Brain (organoid and tissue), 16 donors: ENCODE measurements at places on chromosomes 11 and 22.

- DNase-seq = peak; percentile 25
Measured at GRCh38 chr11:114200351-114201133, 95.7 kb upstream of the NNMT start.

- peak; percentile 59 for DNase-seq
Measured at GRCh38 chr22:36258701-36259614, 6.0 kb downstream of the APOL1 start.

DNA sequence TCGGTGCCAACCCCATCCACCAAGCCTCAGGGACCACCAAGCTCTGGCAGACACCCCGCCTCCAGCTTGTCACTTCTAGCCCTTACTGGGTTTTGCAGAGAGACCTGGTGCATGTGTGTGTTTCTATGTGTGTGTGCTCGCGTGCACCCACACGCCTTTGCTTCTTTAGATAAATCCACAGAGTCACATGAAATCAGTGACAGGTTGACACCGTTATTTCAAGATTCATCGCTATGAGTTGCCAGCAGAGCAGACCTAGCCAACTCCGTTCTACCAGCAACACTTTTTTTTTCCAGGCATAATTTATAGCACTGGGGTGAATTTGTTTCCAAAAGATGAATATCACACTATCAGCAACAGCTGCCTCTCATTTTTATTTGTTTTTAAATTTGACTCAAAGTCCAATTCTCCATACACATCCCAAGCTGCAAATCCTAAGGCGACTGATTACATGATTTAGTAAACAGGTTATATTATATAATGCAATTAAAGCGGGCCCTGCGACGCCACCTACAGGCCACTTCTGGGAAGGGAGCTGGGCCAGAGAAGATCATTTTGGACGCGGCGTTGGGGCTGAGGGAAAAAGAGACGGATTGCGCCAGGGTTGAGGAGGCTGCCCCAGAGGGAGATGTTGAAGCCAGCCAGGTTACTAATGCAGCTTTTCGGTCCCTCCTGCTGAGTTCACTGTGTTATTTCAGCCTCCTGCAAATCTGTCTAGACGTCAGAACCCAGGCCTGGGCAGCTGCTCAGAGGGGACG, 150.5 kb downstream of the FEZ1 start:
- DNase-seq = peak; percentile 85

- DNase-seq = peak; percentile 52
Measured at GRCh38 chr11:121417055-121417551, 35.0 kb upstream of the SORL1 start.

DNA sequence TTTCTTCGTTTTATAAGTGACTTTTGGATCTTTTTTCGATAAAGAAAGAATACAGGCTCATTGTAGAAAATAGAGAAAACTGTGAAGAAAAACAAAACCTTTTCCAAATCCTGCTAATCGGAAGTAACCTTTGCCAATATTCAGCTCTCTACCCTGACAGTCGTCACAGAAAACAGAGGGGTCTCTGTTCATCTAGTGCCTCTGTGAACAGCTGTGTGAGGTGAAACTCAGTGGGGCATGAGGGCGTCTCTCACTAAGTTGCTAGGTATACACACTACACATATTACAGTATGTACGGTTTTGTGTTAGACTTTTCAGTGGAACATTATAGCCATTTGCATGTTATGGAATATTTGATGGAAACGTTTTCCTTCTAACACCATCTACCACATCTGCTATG, 39.4 kb downstream of the DHCR7 start:
- DNase-seq = no peak

DNA sequence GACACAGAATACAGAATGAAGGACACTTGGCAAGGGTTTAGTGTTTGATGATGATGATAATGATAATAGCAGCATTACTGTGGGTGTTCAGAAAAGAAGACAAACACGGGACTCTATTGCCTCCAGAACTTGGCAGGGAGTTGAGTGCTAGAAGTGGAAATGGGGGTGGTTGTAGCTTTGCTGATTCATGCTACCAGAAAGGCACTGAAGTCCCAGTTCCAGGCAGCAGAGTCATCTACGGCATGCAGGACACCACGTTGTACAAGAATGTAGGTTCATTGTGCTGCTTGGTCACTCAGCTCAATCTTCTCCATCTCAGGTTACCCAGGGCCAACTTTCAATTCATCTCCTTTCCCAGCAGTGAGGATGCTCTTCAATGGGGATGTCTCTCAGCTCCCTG, 115.7 kb downstream of the NTM start:
- no peak for DNase-seq

DNA sequence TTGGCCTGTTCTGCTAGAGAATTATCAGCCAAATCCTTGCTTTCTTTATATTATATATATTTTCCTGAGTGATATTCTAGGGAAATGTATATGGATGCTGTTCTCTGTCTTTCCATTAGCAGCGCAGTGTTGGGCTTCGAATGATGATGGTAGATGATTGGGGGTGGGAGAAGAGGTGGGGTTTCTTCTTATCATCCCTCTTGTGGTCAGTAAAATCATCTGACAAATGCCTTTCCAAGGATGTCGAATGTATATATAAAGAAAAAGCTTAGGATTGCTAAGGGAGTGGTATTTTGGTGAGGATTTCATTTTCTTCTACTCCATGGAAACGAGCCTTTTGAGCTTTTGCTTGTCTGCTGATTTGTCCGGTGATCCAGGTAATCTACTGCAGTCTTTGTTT, 48.9 kb downstream of the ARHGEF12 start:
- DNase-seq = peak; percentile 93

DNA sequence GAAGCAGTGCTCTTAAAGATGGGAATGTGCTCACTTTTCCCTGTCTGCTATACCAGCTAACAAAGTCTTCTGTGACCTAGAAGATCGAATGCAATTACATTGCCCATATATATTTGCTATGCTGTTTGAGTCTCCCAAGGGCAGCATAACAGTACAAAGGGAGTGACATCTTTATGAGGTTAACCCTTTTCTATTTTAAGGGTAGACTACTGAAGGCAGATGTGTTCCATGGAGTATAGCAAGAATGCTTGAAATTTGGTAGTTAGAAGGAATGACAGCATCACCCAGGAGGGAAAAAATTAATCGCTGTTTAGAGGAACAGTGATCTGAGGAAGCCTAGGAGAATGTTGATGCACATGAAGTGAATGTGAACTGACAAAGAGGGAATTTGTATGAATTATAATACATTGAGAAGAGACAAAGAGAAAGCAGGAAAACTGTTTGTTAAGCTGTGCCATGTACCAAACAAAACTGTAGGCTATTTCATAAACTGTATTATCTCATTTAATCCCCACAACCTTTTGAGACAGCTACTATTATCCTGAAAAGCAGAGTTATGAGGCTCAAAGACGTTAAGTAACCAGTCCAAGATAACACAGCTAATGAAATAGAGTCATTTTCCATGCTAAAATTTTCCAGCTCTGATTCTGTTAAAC, 13.0 kb downstream of the MAML2 start:
- no peak for DNase-seq

GRCh38 chr11:101003468-101003867, 126.1 kb downstream of the PGR start:
- DNase-seq = no peak

DNA sequence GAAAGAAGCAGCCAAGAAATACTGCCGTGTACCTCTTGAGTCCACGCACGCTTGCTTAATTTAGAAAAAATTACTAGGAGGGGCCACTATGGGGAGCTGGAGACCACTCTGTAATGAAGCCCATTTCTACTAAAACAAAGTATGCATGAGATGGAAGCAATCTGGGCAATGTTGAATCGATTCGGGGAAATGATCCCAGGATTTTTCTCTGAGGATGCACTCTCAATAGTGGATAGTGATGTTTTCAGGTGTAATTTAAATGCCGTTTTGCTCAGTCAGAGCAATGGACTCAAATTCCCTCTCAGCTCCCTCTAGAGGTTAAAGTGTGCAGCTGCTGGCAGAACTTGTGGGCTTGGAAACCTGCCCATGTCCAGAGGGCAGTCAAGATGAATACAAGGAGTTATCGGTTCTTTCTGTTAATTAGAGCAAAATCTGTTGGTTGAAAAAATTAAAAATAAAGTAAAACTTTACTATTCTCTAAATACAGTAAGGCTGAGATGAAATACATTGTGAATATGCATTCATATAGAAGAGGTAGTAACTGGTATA, 64.1 kb downstream of the ME3 start:
- peak; percentile 51 for DNase-seq

- DNase-seq = no peak
Measured at GRCh38 chr11:131822506-131822905, 452.1 kb downstream of the NTM start.

GRCh38 chr11:77467993-77468392, 5.9 kb downstream of the PAK1 start:
- no peak for DNase-seq

DNA sequence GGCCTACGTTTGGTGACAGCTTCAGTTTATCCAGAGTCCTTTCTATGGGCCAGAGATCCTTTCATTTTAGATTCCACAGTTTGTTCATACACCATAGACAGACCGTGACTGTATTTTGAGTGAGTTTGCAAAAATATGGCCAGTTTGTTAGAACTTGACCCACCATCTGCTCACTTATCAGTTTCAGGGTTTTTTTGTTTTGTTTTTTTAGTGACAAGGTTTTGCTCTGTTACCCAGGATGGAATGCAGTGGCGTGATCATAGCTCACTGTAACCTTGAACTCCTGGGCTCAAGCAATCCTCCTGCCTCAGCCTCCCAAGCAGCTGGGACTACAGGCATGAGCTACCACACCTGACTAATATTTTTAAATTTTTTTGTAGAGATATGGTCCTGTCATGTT, 9.1 kb upstream of the CKAP5 start:
- no peak for DNase-seq

GRCh38 chr22:37633625-37634416, 5.6 kb upstream of the SH3BP1 start:
- DNase-seq = peak; percentile 77

- DNase-seq = no peak
Measured at GRCh38 chr22:46432164-46433068, 96.9 kb downstream of the TRMU start.

- no peak for DNase-seq
Measured at GRCh38 chr11:36763187-36763586, 165.2 kb upstream of the RAG2 start.
